ENCODE measurements at places on chromosomes 1 and 21.
A peak's percentile ranks its signal among the peaks of the same experiment; 100 is the strongest.

DNA sequence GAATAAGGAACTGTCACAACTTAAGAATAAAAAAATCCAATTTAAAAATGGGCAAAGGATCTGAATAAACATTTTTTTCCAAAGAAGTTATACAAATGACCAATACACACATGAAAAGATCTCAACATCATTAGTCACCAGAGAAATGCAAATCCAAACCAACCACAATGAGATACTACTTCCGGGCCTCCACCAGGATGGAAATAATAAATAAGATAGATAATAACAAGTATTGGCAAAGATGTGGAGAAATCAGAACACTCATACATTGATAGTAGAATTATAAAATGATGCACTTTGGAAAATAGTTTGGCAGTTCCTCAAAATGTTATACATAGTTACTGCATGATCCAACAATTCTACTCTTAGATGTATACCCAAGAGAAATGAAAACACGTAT, 18.7 kb downstream of the ZSWIM5 start:
- DNase-seq: peak; percentile 21

- peak; percentile 98 for DNase-seq
These were observed 43.0 kb downstream of the SLC9A1 start for GRCh38 chr1:27111626-27112573.

DNA sequence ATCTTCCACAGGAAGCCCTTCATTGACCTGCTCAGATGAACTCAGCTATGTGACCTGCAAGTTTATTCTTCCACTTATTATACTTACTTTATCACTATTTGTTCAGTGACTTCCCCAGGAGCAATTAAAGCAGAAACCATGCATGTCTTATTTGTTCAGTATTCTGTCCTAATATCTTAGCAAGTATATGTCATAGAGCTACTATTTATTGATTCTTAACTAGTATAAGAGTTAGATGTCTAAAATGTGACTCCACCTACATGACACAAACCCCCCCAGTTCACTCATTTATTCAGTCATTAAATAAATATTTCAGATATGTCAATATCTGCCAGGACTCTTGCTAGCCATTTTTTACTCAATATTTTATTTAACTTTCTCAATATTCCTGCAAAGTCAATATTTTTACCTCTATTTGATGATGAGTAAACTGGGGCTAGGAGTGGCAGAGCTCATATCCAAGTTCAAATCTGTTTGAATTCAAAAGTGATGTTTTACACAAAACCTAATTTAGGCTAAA, 469.0 kb upstream of the USP24 start:
- DNase-seq: no peak

GRCh38 chr1:43038232-43038935, 79.7 kb upstream of the SLC2A1 start:
- DNase-seq: no peak

- DNase-seq: peak; percentile 43
These were observed 844 bp downstream of the ZMYM6 start for GRCh38 chr1:35030756-35031446.

GRCh38 chr1:53147174-53147573, 4.7 kb upstream of the SLC1A7 start:
- no peak for DNase-seq
